Right atrium auricular region (tissue), 2 donors: ENCODE measurements at places on chromosomes 1 and 21.

- no peak for DNase-seq
Observed at GRCh38 chr1:66769512-66770229, 17.4 kb downstream of the DYNLT5 start.

GRCh38 chr1:207455183-207455754, 1.1 kb downstream of the CR2 start:
- no peak for DNase-seq

- DNase-seq = no peak
Observed at GRCh38 chr1:174809755-174810280, 189.9 kb upstream of the CACYBP start.

DNA sequence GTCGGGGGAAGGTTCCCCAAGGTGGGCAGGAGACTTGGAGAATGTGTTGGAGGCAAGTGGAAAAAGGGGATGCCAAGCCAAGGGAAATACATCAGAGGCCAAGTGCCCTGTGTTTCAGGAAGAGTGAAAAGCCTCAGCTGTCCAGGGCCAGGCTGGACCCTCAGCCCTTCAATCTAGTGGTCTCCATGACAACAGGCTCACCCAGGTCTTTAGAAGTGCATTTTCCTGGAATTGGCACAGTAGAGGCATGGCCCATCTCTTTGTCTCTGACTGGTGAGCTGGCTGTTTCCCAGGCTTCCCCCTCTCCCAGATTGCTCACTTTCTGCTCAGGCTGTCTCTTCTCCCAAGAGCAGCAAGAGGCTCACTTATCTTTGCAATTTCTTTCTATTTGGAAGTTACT, 10.4 kb upstream of the RHBG start:
- no peak for DNase-seq

GRCh38 chr1:208979776-208980175, 603.7 kb upstream of the CAMK1G start:
- no peak for DNase-seq

DNA sequence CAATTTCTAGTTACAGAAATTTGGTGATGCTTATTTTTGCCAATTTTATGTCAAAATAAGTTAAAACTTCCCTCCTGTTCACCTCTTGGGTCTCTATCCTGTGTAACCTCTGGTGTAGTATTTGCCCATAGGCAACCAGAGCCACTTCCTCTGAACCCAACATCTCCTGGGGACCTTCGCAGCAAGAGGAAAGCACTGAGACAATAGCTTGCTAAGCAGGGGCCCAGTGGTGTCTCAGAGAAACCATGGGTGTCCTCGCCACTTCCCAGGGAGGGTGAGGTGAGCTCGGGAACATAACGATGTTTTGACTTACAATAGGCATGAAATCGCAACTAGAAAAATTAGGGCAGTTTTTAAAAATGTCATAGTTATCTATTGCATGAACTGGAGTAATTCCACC, 56.4 kb upstream of the SCCPDH start:
- no peak for DNase-seq

DNA sequence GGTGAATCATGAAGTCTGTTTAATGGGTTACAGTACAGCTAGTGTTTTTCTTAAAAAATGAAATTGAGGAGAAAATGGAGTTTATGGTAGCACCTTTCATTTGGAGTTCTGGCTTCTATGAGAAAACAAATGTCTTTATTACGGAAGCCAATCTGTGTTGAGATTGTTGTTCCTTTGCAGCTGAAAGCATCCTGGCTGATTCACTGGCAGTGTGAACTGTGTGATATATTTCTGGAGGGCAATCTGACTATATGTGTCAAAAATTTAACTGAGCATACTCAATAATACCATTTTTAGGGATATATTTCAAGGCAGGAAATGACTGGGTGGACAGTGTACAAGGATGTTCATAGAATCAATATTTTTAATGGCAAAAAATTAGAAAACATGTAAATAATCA, 46.6 kb upstream of the LYST start:
- no peak for DNase-seq

DNA sequence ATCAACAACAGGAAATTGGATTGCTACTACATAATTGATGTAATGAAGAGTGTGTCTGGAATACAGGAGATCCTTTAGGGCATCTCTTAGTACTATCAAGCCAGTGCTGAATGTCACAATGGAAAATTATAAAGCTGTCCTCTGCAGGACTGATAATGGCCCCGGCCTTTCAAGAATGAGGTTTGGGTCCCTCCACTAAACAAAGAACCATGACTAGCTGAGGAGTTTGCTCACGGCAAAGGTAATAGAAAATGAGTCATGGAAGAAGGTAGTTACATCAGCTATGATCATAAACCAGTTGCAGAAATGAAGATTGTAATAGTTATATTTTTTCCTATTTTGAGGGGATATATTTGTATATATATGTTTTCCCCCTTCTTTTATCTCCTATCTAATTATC, 145.8 kb downstream of the KCNJ6 start:
- no peak for DNase-seq

DNA sequence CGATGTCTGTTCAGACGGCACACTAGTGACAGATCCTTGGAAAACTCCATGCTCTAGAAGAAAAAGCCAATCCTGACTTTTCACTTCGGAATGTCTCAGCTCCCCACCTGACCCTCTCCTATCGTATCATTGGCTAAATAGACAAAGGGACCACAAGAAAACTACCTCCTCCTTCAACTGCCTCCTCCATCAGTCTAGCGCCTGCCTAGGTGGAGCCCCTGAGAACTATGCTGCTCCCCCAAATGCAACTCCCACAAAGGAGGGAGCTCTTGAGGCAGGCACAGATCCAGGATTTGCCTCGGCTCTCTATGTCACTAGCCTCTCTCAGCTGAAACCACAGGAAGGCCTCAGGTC, 148.4 kb downstream of the TOMM20 start:
- DNase-seq = no peak

DNA sequence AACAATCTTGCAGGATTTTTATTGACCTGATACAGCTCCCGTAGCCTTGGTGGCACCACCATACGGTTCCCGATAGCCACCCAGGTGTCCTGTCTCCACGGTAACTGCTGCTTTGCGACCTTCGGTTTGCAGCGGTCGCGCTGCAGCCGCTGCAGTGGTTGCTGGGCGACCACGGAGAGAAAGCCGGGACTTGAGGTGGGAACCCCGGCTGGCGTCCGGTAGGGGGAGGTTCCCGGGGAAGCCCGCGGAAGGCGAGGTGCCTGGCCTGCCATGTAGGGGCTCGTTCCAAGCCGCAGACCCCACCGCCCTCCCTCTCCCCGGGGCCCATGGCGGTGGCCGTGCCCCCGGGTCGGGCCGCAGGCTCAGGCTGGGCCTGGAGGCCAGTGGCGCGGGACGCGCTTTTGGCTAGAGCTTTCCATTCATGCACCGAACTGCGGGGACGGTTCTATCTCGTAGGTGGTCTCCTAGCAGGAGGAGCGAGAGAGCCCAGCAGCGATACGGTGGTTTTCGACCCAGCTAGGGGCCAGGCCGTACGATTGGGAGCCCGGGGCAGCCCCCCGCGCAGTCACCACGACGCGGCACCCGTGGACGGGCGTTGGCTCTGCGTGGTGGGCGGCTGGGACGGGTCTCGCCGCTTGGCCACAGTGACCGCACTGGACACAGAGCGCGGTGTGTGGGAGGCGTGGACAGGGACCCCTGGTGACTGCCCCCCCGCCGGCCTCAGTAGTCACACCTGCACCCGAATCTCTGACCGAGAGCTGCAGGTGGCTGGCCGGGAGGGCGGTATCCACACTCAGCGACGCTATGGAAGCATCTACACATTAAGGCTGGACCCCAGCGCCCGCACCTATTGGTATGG, at the start of gene KLHDC9:
Gene KLHDC9 (plus strand): TSS at position 152 of the 859 bp plus-strand sequence. CDS start 175 bp downstream, at position 327.
- DNase-seq = no peak

DNA sequence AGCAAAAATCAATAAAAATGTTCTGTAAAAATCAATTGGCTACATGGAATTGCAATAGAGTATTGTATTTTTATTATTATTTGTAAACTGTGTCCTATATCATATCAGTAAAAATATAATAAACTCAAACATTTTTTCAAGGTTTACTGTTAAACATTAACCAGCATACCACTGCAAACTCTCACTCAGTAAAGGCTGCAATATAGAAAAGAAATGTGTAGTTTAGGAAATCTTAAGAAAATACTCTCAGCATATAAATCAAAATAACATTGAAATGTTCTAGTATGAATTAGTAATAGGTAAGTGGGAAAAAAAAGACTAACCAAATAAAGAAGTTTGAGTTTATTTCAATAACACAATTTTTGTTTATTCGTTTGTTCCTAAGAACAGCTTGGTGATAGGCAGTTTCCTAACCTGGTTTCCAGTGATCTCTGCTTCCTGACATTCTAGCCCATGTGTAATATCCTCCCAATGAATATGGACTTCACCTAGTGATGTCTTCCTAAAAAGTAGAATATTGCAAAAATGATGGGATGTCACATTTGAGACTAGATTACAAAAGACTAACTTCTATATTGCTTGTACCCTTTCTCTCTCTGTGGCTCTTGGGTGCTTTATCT, 870.1 kb downstream of the BRINP3 start:
- DNase-seq = no peak

DNA sequence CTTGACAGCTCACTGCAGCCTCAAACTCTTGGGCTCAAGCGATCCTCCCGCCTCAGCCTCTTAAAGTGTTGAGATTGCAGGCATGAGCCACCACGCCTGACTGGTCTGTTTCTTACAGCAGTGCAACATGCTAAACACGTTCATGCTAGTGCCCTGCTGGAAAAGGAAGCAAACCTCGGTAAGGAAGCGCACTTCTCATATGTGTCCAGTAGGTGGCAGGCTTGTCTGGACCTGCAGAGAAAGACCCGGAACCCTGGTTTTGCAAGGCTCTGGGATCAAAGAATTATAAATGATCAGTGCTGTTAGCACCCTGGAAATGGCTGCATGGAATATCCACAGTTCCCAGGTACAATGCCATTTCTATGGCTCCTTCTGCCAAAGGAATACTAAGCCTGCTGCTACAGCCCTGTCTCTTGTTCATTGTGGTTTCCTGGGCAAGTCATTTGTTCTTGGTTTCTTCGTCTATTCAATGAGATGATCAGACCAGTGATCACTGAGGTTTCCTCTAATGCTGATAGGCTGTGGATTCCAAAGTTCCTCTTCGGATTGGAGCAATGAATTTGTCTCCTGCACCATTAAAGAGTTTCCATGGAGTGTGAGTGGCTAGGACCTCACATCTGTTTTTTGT, 15.9 kb downstream of the RNU5D-1 start:
- DNase-seq = peak; percentile 81

DNA sequence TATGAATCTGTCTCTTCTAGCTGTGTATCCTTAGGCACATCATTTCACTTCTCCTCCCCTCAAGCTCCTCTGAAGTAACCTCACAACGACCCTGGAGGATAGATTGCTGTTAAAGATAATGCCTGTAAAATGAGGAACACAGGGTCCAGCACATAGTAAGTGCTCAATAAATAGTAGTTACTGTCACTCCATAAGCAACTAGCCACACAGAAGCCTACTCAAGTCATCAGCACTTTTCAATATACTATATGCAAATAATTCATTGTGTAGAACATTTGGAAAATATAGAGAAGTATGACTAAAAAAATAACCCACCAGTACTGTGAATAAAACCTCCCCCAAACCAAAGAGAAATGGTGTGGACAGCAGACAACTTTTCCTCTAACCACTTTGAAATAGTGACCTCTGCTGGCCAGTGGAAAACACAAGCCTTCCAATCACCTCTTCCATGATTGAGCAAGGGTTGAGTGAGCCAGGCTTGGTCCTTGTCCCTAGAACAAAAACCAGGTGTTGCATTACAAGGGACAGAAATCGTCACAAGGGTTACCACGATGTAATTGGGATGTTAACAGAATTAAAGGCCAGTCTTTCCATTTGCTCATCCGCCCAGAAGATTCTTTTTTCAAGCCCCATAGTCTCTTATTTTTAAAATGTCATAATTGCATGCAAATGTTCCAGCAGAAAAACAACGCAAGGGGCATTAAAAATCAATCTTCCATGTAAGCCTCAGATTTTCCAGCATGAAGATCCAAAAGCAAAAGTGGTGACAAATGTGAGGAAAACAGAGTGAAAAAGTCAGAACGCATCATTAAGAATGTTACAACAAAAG, 15.7 kb upstream of the GLIS1 start:
- no peak for DNase-seq

- no peak for DNase-seq
Observed at GRCh38 chr1:54997711-54997986, 1.1 kb upstream of the BSND start.

DNA sequence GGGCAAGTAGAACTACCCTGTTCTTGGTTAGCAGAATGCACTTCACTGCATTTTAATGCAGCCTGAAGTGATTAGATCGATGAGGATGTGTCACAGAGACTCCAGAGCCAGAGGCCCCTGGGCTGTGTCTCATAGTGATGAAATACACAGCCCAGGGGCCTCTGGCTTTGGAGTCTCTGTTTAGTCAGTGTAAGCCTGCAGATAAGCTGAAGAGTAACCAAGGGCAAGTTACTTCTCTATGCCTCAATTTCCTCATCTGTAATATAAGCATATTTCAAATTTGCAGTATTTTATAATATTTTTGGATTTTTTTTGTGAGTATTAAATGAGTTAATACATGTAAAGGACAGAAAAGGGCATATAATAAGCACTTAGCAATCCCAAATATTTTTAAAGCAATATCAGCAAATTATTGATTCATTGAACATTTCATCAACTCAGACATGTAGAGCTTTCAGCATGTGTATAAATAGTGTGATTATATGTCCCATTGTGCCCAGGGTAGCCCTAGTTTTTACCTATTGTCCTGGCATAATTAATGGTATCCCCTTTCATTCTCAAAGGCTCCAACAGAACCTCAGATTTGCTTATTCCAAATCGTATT, 23.6 kb upstream of the APOBEC4 start:
- DNase-seq = no peak

- no peak for DNase-seq
Observed at GRCh38 chr1:35573198-35574124, at the start of gene TFAP2E. TSS of gene TFAP2E (plus strand) at chr1:35573314. CDS start at chr1:35573578, 264 bp downstream.

- no peak for DNase-seq
Observed at GRCh38 chr1:98280049-98280448, 359.2 kb upstream of the DPYD start.

DNA sequence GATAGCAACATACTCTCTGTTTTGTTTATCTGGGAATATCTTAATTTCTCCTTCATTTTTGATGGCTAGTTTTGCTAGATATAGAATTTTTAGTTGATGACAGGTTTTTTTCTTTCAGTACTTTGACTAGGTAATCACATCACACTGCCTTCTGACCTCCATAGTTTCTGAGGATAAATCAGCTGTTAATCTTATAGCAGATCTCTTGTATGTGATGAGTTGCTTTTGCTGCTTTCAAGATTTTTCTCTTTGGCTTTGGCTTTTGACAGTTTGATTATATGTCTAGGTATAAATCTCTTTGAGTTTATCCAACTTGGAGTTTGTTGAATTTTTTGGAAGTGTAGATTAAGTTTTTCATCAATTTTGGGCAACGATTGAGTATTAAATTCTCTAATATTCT, 142.6 kb downstream of the ZNF644 start:
- DNase-seq = no peak
